IMR-90 (cell line): ENCODE measurements at places on chromosomes 11 and 22. TPM values are rescaled to one million over a fixed set of nuclear protein-coding genes. Genes with fewer than 3 reads are reported as not detected.

- no peaks in the 10 kb centered on the region for H3K36me3 ChIP-seq
- peaks cover 35% of the 10 kb centered on the region for H3K27me3 ChIP-seq
- no peak overlapping the region for H3K4me3 ChIP-seq
- peak; percentile 19 for DNase-seq
- no peak overlapping the region for H3K27ac ChIP-seq
- H3K4me1 ChIP-seq = no peaks in the 10 kb centered on the region
Measured at GRCh38 chr11:75077316-75077715, 19.4 kb downstream of the OR2AT4 start.

GRCh38 chr22:44638971-44639760, 62.8 kb upstream of the PRR5 start:
- no peak overlapping the region for H3K4me3 ChIP-seq
- no peaks in the 10 kb centered on the region; the same call in 1 of the 2 replicates for H3K4me1 ChIP-seq
- DNase-seq = no peak
- H3K27ac ChIP-seq = no peak overlapping the region
- H3K36me3 ChIP-seq = no peaks in the 10 kb centered on the region

Gene RBMXL2
- not detected in 2 replicates for total RNA-seq

Gene MED15
- total RNA-seq = 19.0 and 22.8 TPM in 2 replicates

GRCh38 chr11:124762624-124763155, 600 bp upstream of the ESAM start:
- DNase-seq = no peak
- H3K4me1 ChIP-seq = peaks cover 1% of the 10 kb centered on the region; the same call in 1 of the 2 replicates
- H3K27me3 ChIP-seq = peaks cover 17% of the 10 kb centered on the region; the same call in 1 of the 2 replicates
- peaks cover 2% of the 10 kb centered on the region for H3K36me3 ChIP-seq
- peak overlapping the region; percentile 32 for H3K4me3 ChIP-seq

DNA sequence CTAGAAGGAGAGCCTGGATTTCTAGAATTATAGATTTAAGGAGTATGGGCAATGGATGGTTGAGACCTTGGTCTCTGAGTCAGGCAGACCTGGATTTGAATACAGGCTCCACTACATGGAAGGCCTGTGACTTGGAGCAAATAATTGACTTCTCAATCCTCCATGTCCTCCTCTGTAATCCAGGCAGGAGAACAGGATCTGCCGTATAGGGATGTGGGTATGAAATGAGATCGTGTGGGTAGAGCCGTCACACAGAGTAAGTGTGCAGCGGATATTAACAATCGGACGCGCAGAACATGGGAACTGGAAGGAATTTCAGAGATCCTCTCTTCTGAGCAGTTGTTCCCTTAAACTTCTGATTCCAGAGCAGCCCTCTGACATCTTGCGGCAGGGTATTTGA, 11.5 kb upstream of the TMPRSS13 start:
- H3K4me3 ChIP-seq = no peak overlapping the region
- H3K27ac ChIP-seq = no peak overlapping the region
- no peaks in the 10 kb centered on the region for H3K36me3 ChIP-seq
- H3K4me1 ChIP-seq = no peaks in the 10 kb centered on the region

Gene DEUP1
- not detected in 2 replicates for total RNA-seq

GRCh38 chr11:17506942-17507341, 30.3 kb upstream of the ABCC8 start:
- no peak overlapping the region for H3K4me3 ChIP-seq
- no peaks in the 10 kb centered on the region for H3K4me1 ChIP-seq
- H3K27me3 ChIP-seq = peaks cover 13% of the 10 kb centered on the region
- no peak overlapping the region for H3K27ac ChIP-seq

- no peak overlapping the region for H3K27ac ChIP-seq
- peaks cover 10% of the 10 kb centered on the region for H3K4me1 ChIP-seq
- no peaks in the 10 kb centered on the region for H3K27me3 ChIP-seq
- H3K4me3 ChIP-seq = no peak overlapping the region
Measured at GRCh38 chr22:28978158-28978557, 83.5 kb downstream of the C22orf31 start.

Gene TTC36
- not detected in 2 replicates for total RNA-seq

DNA sequence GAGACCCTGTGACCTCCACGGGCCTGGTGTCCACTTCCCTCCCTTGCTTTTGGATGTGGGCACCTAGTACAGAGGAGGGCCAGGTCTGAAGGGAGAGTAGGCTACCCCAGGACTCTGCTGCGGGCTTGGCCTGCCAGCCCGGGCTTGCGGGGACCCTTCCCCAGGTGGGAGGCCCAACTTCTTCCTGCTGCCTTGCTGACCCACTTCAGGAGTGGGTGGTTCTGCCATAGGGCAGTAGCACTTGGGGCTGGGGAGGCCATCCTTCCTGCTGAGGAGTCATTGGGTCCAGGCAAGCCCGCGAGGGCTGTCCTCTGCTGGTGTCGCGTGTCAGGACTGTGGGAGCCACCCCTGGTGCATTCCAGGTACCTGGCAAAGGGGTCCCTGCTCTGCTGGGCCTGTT, 1250.0 kb downstream of the BRD1 start:
- no peaks in the 10 kb centered on the region for H3K36me3 ChIP-seq
- no peaks in the 10 kb centered on the region; the same call in 1 of the 2 replicates for H3K27me3 ChIP-seq
- no peak overlapping the region for H3K27ac ChIP-seq
- H3K4me1 ChIP-seq = no peaks in the 10 kb centered on the region
- DNase-seq = no peak

- peaks cover 74% of the 10 kb centered on the region for H3K4me1 ChIP-seq
- H3K4me3 ChIP-seq = no peak overlapping the region
- peak; percentile 77 for DNase-seq
- no peaks in the 10 kb centered on the region for H3K27me3 ChIP-seq
- H3K36me3 ChIP-seq = peaks cover 19% of the 10 kb centered on the region
Measured at GRCh38 chr11:73323464-73323863, 15.4 kb downstream of the ARHGEF17 start.

GRCh38 chr11:70616317-70616716, 218.0 kb downstream of the CTTN start:
- H3K4me1 ChIP-seq = no peaks in the 10 kb centered on the region
- no peaks in the 10 kb centered on the region for H3K36me3 ChIP-seq
- no peak overlapping the region for H3K4me3 ChIP-seq
- DNase-seq = no peak

Gene FADS3
- total RNA-seq = 38.0 and 54.5 TPM in 2 replicates

Gene OR8D1
- total RNA-seq = not detected in 2 replicates

Gene PDGFD
- 3.0 and 3.1 TPM in 2 replicates for total RNA-seq

DNA sequence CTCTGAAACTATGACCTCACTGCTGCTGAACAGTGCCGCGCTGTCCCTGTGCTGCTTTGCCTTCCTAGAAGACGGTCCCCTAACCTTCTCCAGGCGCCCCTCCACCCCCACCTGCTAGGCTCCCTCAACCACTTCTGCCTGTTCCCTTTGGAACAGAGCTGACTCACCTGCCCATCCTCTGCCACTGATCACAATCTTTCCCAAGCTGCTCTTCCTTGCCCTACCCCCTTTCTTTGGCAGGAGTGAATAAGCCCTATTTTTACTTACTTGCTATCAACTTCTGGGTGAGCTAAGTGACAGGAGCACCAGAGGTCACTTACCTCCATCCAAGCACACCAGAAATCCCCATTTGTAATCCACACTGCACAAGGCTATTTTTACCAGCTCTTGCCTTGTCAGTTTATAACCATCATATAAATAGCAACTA, 116.0 kb upstream of the BID start:
- H3K27me3 ChIP-seq = no peaks in the 10 kb centered on the region
- no peak overlapping the region for H3K4me3 ChIP-seq
- peaks cover 7% of the 10 kb centered on the region for H3K4me1 ChIP-seq
- H3K27ac ChIP-seq = no peak overlapping the region
- H3K36me3 ChIP-seq = peaks cover 39% of the 10 kb centered on the region
